ENCODE measurements at places on chromosomes 11 and 22.

GRCh38 chr11:63919267-63920125, 2.5 kb upstream of the RCOR2 start:
- no peak for DNase-seq

DNA sequence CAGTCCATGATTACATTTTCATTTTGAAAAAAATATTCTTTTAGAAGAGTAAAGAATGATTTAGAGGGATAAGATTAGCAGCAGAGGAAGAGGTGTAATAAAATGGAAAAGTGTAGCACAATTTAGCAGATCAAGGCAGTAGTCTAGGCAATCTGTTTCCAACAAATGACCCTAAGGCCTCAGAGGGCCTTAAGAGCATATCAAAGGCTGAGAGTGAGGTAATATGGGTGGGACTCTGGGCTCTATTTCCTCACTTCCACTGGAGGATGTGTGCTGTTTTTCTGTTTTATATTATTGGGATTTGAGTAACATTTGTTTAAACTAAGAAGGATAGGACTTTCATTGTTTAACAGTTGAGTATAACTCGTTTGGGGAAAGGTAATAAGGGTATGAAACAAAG, 28.8 kb downstream of the CCDC81 start:
- no peak for DNase-seq

DNA sequence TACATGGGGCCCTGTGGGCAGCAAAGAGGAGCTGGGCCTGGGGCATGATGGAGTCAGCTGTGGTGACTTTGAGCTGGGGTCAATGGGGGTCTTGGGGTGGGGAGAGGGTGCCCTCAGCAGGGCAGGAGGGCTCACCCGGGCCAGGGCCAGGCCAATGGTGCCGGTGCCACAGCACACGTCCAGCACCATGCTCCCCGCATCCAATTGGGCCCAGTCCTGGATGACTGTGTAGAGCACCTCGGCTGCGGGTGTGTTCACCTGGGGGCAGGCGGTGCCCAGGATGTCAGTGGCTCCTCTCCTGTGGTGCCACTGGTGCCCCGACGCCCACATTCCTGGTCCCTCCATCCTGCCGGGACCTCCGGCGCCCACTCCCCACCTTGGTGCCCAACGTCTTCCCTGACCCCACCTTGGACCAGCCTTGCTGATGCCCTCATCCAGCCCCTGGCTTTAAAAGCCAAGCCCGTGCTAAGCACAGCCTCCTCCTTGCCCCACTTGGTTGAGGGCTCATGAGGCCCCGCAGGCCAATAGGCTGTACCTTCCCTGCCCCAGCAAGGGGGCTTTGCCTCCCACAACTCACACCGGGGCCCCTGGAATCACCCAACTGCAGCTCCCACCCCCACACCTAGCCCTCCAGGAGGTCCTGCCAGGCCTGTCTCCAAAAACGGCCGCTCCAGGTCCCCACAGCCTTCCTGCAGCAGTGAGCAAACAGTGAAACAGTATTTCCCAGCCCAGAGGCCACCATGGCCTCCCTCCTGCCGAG, 2.2 kb upstream of the RANBP1 start:
- DNase-seq: no peak

DNA sequence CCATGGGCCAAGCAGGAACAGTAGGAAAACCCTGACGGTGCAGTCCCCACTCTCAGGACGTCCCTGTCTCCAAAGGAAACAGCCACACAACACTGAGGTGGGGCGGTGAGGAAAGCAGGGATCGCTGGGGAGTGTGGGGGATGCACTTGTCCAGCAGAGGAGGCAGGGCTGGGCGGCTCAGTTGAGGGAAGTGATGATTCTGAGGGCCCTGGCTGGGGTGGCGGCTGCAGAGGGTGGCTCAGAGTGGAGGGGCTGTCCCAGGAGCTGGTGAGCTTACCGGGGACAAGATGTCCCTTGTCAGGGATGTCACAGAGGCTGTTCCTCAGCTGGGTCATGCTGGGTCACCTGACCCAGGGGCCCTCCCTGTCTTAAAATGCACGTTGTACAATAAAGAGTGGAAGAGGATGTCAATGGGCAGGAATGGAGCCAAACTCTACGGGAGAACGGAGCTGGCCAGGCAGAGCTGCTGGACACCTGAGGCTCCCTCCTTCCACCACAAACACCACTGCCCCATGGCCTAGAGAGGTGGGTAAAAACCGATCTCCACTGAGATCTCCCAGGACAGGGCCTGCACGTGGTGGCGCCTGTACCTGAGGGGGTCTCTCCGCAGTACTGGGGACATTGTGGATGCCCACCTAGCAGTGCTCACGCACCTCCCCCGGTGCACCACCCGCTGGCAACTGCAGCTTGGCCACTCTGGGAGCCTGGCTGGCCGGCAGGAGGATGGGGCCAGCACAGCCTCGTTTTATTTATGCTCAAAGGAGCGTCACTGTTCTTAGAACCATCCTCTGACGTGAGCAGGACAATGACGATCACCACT, 9.7 kb upstream of the EFCAB6 start:
- no peak for DNase-seq

GRCh38 chr11:114989536-114989935, 311.2 kb downstream of the NXPE2 start:
- no peak for DNase-seq

GRCh38 chr11:16015741-16016467, 340.4 kb downstream of the SOX6 start:
- no peak for DNase-seq

DNA sequence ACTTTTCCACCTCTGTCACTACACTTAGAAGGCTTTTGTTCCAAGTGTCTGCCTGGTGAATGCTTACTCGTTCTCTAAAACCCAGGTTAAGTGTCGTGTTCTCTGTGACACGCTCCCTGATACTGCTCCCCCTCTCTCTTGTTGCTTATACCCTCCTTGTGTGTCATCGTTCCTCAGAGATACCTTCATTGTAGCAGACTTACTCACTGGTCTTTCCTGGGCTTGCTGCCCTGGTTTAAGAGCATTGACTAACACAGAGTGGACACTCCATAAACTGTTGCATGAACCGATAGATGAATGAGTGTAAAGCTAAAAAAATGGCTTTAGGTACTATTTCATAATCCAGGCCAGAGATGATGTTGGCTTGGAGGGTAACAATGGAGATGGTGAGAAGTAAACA, 171.3 kb downstream of the GRIK4 start:
- peak; percentile 70 for DNase-seq

GRCh38 chr22:19891317-19892256, 36.9 kb upstream of the GNB1L start:
- peak; percentile 71 for DNase-seq

GRCh38 chr11:4560467-4560866, 15.5 kb downstream of the OR52M1 start:
- DNase-seq: no peak

DNA sequence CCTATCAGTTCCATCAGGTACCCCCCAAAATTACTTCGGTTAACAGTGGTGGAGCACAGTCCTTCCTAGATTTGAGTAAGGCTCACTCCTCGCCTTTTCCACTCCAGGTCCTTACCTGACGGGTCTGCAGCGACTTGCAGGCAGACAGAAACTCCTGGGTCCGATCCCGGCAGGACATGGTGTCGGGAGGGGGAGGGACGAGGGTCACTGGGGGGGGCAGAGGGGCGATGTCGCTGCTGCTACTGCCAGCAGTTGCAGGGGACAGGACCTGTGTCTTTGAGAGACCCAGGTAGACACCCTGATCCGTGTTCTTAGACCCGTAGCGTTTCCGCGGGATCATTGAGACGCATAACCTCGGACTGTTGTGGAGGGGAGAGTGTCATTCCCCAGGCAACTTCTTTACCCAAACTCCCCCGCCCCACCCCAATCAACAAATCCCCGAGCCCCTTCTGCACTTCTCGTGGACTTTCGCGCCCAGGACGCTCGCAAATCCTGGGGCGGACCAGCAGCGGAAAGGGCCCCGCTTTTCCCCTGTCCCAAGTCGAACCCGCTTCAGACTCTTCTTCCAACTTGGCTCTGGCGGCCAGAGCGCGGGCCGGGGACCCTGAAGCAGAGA, 839 bp downstream of the STX5 start:
- peak; percentile 17 for DNase-seq

GRCh38 chr22:32803020-32803737, 1.7 kb downstream of the TIMP3 start:
- DNase-seq: peak; percentile 41

GRCh38 chr11:127506647-127507046, 506.1 kb upstream of the KIRREL3 start:
- DNase-seq: no peak

- peak; percentile 89 for DNase-seq
These were observed 22.7 kb downstream of the YPEL1 start for GRCh38 chr22:21712751-21713427.

DNA sequence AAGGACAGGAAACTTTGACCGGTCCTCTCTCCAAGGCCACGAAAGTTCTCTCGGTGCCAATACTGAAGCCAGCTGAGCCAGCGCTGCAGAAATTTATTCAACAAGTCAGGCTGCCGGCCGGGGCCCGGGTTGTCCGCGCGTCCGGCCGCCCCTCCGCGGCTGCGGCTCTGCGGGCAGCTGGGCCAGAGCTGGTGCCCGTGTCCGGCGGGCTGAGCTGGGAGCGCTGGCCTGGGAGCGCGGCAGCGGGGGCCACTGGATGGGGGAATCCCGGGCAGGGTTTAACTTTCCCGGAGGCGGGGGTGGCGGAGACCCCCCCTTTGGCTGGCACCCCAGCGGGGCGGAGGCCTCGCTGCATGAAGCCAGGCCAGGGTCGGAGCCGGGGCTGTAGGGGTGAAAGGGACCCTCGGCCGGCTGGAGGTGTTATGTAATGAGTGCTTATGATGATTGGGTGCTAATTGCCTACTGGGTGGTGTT, 12.3 kb upstream of the CACNA1I start:
- no peak for DNase-seq

GRCh38 chr11:88420165-88420791, 82.7 kb upstream of the CTSC start:
- peak; percentile 80 for DNase-seq

GRCh38 chr22:38138961-38139360, 28.5 kb upstream of the BAIAP2L2 start:
- DNase-seq: no peak

- no peak for DNase-seq
These were observed 69.7 kb upstream of the NECTIN1 start for GRCh38 chr11:119798656-119799055.

- DNase-seq: no peak
These were observed 122.6 kb upstream of the LMO1 start for GRCh38 chr11:8386134-8386864.

DNA sequence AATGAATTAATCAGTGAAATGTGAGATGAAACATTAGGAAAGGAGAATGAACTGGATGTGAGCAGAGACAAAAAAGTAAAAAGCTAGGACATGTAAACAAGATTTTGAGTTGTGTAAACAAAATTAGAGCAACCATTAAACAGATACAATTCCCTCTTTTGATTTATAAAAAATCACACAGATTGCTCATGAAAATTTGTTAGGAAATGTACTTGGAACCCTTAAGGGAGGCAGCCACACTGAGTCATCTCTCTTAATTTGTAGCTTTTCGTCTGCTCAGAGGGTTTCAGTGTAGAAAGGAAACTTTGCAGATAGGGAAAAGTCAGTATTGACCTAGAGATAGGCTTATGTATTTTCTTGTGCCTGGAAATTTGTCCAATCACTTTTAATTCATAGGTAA, 49.6 kb upstream of the ME3 start:
- peak; percentile 77 for DNase-seq

GRCh38 chr11:128747728-128748148, 53.9 kb downstream of the FLI1 start:
- DNase-seq: no peak

Data from AG08395 (cell line).